ENCODE measurements at places on chromosomes 13 and 19. TPM values are rescaled to one million over a fixed set of nuclear protein-coding genes. Genes with fewer than 3 reads are reported as not detected.

Gene APBA3
- polyA plus RNA-seq, result 36.9 TPM

Gene PBX4
- polyA plus RNA-seq, result 4.1 TPM

Gene PSG3
- not detected for polyA plus RNA-seq

Gene C2CD4C
- polyA plus RNA-seq, result not detected
